ENCODE measurements at places on chromosomes 16 and 17. TPM values are rescaled to one million over a fixed set of nuclear protein-coding genes. Genes with fewer than 3 reads are reported as not detected.

The TUBB3 gene
- total RNA-seq = 173 TPM

The MPV17L gene
- total RNA-seq = under 0.01 TPM

The SLC5A10 gene
- under 0.01 TPM for total RNA-seq

The SHCBP1 gene
- 17.8 TPM for total RNA-seq

The TBC1D16 gene
- 54.9 TPM for total RNA-seq

The SYT17 gene
- total RNA-seq = 1.5 TPM

The NPIPB2 gene
- 11.3 TPM for total RNA-seq

The OR4D1 gene
- not detected for total RNA-seq

The SLC16A13 gene
- total RNA-seq = 1.5 TPM

The PTRH2 gene
- total RNA-seq = 29.6 TPM

The OMG gene
- 6.0 TPM for total RNA-seq

The SYNGR3 gene
- 0.65 TPM for total RNA-seq

The PRPSAP2 gene
- total RNA-seq = 45.8 TPM

The ACE gene
- 86.7 TPM for total RNA-seq

The RNF112 gene
- 0.25 TPM for total RNA-seq

The MILR1 gene
- total RNA-seq = 3.5 TPM

The JUP gene
- total RNA-seq = 361 TPM
